NCI-H1417 treated with DMSO at 0.1 percent for 48 hours (cell line): ENCODE measurements at places on chromosomes 16 and 17.

GRCh38 chr16:89456419-89456959 lies 33.9 kb downstream of the ANKRD11 start:
- DNase-seq = no peak

- no peak for DNase-seq
Observed at GRCh38 chr17:9206741-9207332, 185.5 kb downstream of the NTN1 start.

DNA sequence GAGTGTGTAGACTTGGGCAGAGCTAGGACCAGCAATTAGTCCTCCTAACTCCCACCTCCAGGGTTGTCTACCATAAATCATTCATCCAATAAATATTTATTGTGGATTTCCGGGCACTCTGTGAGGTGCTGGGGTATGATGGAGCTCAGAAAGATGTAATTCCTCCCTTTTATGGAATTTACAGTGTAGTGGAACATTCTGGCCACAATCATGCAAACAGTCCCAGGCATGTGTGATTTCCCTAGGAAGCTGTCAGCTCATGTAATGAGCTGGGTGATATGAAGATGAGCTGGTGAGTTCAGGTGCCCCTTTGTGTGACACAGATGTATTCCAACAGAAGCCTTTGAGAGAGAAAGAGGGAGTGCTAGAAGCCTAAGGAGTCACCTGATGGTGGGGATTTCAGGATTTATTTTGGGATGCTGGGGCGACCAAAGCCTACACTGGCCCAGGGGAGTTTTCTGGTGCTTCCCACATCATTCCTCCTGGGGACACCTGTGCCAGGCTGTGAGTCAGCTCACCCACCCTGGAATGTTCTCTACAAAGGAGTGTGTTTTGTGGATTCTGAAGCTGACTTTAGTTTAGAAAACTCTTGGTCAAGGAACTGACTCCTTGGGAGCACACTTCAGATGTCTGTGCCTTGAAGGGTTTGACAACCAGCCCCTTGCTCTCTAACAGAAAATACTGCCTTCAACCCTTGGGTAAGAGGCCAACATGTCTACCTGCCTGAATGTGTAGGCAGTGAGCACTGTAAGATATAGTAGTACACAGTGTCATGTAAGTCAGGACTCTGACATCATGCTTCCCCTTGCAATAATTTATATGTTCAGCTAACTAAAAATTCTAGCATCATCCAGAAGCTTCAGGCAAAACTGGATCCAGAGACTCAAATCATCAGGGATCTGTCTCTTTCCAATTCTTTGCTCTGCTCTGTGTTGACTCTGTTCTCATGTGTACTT lies 42.9 kb downstream of the HS3ST4 start:
- DNase-seq = no peak

- DNase-seq = no peak
Observed at GRCh38 chr17:20284022-20284421, 183.3 kb downstream of the LGALS9B start.

GRCh38 chr17:19750835-19751234 lies 2.7 kb upstream of the ALDH3A1 start:
- DNase-seq = no peak

DNA sequence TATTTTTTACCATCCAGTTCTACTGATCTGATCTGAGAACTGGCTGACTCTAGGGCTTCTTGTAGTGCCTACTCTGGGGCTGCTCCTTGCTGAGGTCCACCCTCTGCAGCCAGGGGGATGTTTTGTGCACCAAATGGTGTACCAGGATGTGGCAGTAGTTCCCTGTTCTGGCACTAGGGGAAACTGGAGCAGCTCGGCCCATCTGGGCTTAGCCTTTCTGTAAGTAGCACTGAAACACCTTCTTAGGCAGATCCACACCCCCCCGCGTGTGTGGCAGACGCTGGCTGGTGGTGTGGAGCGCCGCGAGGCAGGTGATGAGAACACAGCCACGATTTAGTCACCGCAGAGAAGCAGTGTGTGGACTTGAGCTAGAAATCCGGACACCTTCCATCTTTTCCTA lies 17.0 kb downstream of the DUSP14 start:
- no peak for DNase-seq

GRCh38 chr16:89364606-89365005 lies 125.8 kb downstream of the ANKRD11 start:
- no peak for DNase-seq

DNA sequence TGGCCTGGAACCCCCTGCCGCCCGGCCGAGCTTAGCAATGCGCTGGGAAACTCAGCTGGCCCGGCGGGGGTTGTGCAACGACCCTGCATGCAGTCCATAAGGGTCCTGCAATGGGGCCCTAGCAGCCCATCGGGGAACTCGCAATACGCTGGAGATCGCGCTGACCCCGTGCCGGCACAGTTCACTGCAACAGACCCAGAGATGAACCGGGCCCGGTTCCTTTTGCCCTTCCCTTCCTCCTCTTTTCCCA lies 375 bp downstream of the SLC25A11 start:
- DNase-seq = no peak

DNA sequence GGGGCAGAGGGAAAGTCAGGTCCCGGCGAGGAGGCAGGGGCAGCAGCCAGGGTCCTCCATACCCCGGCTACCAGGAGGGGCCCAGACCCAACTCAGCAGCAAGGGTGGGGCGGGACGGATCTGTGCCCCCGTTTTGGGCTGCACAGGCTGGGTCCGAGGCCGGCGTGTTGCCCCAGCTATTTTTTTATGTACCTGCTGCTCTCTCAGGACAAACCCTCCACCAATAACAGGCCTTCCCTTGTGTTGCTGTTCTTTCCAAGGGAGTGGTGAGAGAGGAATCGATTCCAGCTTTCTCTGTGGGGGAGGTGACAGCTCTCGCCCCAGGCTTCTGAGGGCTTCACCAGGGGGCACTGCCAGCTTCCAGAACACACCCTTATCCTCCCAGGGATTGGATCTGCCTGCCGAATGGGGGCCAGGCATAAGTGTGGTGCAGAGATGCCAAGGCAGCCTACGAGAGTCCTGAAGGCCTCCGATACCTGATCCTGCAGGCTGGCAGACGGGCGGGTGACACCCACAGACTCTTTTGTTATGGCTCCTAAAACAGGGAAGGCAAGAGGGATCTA lies 22.3 kb downstream of the RTN4RL1 start:
- no peak for DNase-seq
